ENCODE measurements at places on chromosomes 3 and 15.

- no peak for DNase-seq
Measured at GRCh38 chr15:66214246-66214645, 39.3 kb downstream of the MEGF11 start.

DNA sequence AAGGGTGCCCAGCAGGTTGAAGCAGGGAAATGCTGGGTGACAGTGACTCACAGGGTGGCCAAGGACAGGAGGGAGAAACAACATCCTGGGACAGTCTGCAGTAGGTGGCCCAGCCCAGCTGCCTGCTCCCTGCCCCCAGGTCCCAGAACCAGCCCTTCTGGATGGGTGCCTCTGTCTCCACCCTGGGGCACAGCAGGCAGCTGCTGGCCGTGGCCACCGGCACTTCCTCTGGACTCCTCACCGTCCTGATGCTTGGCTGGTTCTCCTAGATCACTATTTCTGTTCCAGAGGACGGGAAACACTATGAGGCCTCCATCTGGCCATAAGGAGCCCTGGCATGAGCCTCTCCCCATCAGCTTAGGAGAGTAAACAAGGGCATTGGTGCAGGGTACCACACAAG, 258.9 kb downstream of the XXYLT1 start:
- no peak for DNase-seq

- DNase-seq: no peak
Measured at GRCh38 chr3:38098376-38098723, 38.6 kb downstream of the ACAA1 start.

- DNase-seq: no peak
Measured at GRCh38 chr3:22364851-22365250, 613.8 kb upstream of the ZNF385D start.

GRCh38 chr3:111668888-111669488, 73.8 kb upstream of the ZBED2 start:
- no peak for DNase-seq

DNA sequence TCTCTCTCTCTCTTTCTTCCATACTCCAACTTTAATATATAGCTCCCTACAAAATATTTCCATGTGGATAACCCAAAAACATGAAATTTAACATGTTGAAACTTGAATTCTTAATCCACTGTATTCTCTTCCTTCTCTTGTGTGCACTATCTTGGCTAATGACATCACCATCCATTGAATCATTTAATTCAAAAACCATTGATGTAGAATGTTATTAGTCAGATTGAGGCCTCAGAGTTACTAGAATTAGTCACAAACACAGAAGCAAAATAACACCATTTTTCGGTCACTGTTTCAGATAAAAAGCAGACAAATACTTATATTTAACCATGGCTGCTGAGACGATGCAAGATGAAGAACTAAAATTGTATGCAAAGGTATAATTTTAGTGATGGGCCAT, 256.9 kb upstream of the LRRC3B start:
- no peak for DNase-seq

DNA sequence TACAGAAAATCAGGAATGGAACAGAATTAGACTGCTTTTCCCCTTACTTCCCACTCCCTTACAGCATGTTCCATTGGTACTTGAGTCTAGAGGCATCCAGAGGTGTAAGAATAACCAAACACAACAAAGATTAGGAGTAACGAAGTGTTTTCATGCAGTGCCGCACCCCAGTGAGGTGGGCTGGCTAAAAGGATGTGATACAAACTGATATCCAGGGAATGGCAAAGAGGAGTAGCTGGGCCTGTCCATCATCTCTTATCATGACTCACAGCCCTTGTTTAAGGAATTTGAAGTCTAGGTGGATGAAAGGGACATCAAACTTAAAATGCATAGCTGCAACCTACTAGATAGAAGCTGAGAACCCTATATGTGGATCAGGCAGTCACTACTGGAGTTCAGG, 16.4 kb downstream of the SCG5 start:
- DNase-seq: no peak

GRCh38 chr3:193788189-193788991, 195.4 kb downstream of the OPA1 start:
- DNase-seq: no peak

DNA sequence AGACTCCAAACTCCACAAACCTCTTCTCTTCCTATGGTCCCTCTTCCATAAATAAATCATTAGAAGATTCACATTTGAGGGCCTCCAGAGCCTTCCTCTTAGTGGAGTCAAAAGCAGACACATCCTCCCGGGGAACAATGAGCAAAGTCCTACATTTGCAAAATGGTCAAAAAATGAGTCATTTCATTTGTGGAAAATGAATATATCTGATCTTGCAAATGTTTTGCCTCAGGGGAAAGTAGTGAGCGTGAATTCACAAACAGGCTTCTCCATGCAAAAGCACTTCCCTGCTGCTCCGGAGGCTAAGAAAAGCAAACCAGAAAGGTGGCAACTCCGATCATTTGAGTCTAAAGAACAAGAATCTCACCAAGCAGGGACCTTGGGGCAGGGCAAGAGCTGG, 86.7 kb upstream of the IQSEC1 start:
- no peak for DNase-seq

DNA sequence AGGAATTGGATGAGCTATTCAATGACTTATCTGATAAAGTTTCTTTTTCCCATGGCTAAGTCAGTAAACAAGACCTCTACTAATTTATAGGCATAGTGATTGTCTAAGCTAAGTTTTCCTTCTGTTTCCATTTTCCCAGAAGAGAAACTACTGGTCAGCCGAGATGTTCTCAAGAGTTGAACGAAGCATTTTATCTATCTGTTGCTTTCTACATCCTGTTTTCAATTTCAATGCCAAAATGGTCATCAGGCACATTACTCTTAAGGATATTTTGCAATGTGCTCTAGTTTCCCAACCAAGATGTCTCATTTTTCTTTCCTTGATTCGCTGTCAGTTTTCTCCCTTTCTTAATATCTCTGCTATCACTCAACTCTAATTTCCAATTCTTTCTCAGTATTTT, 228.7 kb downstream of the MBNL1 start:
- DNase-seq: no peak

DNA sequence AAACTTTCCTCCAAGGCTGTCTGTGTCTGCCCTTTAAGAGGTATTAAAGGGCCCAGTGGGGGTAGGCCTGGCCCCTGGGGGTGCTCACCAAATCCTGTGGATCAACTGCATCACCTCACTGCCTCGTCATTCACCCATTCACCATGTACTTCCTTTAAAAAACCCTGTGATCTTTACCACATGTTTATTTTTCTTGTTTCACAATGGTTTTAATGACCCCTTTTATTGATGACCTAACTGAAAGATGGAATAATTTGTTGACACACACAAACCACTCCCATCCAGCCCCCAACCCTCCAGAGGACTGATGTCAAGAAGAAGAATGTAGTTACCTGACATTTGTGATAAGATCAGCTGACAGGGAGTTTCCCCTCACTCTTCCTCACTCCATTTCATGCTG, 40.8 kb downstream of the KCNAB1 start:
- DNase-seq: no peak

- DNase-seq: no peak
Measured at GRCh38 chr15:72193836-72194396, 3.7 kb downstream of the GRAMD2A start.

GRCh38 chr3:160781402-160781801, 25.4 kb downstream of the PPM1L start:
- no peak for DNase-seq

- no peak for DNase-seq
Measured at GRCh38 chr15:70742928-70743327, 20.4 kb downstream of the UACA start.

DNA sequence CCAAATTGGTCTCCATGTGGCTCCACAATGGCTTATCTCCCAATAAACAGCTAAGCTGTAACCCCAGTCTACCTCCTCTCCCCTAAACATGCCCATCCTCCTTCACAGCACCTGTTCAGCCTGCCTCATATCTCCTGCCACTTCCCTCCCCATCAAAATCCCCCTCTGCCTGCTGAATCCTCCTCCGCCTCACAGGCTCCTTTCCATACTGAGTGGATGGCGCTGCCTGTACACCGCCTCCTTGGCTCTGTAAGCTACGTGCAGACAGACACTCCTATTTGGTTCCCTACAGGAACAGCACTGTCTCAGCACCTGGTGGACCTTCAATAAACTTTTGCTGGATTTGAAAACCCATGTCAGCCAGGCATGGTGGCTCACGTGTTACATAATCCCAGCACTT, 53.7 kb downstream of the ADCY5 start:
- no peak for DNase-seq

- DNase-seq: no peak
Measured at GRCh38 chr3:123660141-123660675, 75.4 kb upstream of the HACD2 start.

DNA sequence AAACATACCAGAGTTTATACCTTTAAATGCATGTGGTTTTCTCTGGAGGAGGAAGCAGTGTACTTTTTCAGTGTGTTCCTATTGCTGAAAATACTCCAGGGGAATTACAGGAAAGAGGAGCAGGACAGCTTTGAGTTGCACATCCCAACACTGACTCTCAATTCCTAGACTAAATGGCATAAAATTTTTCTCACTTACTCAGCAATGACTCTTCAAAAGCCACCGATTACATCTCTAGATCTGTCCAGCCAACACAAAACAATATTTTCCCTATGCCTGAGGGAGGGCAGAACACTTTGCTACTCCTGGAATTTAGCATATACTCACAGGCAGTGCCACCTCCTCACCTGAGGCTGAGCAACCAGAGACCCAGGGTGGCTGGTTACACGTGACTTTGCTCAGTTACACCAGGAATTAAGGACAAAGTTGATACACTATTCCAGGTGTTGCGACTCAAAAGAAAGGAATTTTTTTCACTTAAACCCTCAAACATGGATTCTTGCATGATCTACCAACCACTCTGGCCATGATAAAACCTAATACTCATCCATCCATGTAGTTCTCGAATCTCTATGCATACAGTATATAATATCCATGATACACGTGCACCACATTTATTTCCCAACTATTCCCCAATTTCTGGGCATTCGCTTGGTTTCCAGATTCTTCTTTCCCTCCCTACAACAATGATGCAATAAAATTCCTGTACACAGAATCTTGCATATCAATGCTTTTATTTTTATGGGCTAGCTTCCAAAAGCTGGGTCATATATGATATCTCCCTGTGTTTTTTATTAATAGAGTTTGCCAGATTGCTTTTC, 194.6 kb downstream of the THRB start:
- DNase-seq: no peak

DNA sequence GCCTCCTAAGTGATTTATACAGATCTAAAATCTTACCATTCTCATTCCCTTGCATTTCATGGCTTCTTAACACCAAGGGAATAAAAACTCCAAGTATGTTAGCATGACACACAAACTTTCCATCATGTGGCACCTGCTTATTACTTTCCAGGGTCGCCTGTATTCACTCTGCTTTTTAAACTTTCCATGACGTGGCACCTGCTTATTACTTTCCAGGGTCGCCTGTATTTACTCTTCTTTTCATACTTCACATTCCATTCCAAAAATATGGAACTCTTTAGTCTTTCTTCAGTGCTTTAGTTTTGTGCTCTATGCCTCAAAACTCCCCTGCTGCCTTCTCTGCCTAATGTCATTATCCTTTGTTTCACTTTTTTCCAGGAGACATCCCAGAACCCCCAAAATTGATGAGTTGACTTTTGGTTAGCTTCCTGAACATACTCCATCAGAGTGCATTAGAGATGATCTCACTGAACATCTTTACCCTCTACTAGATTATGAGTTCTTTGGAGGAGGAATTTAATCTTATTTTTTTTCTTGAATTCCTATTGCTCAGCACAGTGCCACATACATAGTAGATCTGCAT, 47.0 kb downstream of the CALML4 start:
- DNase-seq: no peak

- no peak for DNase-seq
Measured at GRCh38 chr3:156563900-156564682, 9.2 kb upstream of the SSR3 start.

DNA sequence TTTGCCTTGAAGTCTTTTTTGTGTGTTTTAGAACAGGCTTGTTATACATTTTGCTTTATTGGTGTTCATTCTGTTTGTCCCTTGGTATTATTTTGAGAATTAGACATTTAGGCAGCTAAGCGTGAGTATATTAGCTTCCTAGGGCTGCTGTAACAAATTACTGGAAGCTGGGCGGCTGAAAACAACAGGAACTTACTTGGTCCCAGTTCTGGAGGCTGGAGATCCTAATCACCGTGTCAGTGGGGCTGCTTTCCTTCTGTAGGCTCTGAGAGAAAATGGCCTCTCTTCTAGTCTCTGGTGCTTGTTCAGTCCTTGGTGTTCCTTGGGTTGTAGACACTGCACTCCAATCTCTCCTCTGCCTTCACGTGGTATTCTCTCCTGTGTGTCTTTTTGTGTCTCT, 142.3 kb downstream of the KLHL25 start:
- no peak for DNase-seq

DNA sequence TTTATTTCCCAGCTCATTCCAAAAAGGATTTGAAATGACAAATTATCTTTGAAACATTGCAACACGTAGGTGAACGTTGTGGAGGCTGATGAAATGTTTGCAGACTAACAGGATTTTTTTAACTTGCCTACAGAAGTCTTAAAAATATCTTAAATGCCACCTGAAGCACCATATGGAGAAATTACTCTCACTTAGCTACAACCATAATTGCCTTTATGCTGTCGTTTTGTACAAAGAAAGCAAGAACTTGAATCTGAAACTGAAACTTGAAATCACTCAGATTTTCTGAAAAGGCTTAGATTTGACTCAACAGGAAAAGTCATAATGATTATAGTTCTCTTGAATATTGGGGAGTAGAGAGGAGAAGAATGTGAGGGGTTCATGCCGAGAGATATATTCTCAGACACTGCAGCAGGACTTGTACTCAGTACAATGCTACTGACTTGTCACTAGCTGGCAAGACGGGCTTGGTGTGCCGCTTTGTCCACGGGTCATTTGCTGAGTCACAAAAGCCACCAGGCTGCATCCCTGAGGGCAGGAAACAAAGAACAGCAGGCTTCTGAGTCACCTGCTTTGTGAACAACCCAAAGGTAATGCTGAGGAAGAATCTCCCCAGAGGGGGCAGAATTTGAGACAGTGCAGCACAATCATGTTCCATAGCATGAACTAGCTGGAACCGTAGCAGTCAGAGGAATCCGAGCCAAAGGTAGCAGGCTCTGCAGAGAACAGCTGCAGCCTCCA, 7.1 kb upstream of the FMN1 start:
- peak; percentile 61 for DNase-seq

Measured in stimulated activated CD4-positive, alpha-beta T cell treated with anti-CD3 and anti-CD28 coated beads, Interleukin-2, amount 100 ng/mL, for 4 hours (primary cell).